ENCODE measurements at places on chromosomes 16 and 17.

DNA sequence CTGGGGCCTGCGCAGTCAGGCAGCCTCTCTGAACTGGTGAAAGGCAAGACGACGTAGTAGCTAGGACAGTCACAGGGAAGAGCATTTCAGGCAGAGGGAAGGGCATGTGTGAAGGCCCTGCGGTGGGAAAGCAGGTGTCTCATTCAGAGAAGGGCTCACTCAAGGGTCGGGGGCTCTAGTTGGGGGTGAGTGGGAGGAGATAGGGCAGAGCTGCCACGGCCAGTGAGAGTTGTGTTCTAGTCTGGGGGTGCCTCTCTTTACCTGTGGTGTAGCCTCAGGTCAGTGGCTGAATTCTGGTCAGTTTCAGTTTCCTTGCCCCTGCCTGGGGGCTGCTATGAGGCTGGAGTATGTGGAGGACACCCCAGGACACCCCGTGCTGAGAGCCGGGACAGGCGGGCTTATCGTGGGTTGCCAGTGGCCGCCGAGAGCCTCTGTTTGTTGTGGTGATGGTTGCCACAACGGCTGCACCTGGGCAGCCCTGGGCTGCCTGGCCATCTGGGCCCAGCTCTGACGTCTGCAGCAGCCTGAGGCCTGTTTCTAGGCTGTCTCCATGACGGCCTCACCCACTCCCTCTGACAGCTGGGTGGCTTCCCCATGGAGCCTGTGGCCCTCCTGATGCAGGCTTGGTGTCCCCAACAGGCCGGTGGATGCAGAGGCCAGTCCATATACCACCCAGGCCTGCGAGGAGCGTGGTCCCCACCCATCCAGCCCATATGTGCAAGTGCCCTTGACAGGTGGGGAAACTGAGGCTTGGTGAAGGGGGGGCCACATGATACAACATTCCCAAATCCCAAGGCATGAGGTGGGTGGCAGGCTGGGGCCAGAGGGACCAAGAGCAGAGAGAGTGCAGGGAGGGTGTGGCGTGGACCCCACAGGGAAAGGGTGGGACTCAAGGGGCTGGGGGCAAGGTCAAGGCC, 10.8 kb downstream of the MAP2K3 start:
- no peaks in the 10 kb centered on the region for H3K27me3 ChIP-seq
- DNase-seq: no peak
- no peak overlapping the region for H3K4me3 ChIP-seq
- H3K36me3 ChIP-seq: peaks cover 10% of the 10 kb centered on the region

DNA sequence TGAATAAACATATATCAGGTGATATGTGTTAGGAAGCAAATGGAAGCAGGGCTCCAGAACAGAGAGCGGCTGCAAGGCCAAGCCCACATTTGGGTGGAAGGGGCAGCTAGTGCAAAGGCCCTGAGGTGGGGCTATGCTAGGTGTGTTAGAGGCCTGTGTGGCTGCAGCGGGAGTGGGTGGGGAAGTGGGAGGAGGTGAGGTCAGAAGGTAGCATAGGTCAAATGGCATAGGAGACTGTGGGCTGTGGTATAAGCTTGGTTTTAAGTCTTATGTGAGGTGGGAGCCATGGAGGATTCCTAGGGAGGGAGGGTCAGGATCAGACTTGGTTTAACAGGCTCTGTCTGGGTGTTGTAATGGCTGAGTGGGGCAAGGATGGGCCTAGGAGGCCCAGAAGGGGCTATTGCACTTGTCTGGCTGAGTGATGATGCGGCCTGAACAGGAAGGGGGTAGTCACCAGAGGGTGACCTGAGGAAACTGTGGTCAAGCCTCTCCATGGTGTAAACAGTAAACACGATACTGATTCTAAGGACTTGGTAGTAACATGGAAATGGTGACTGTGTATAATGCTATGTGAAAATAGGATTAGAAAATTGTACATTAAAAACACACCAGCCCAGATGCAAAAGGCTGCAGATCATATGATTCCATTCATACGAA, 31.1 kb downstream of the RAI1 start:
- H3K27me3 ChIP-seq: no peaks in the 10 kb centered on the region
- peaks cover 16% of the 10 kb centered on the region for H3K36me3 ChIP-seq
- H3K27ac ChIP-seq: no peak overlapping the region
- H3K4me3 ChIP-seq: no peak overlapping the region
- no peak for DNase-seq
- H3K4me1 ChIP-seq: no peaks in the 10 kb centered on the region

DNA sequence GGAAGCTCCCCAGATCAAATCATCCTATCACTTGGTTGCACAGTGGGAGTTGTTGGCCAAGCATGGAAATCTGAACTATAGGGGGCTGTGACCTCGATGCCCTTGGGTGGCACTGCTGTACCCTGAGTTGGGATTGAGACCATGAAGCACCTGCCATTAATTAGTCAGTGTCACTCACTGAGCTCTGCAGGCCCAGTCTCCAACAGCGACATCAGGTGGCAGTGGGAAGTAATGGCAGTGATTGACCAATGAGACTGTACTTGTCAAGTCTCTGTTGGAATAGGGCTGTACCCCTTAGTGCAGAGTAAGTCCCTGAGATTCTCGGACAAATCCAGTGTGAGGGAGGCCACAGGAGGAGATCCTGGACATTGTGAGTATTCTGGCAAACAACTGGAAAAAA, 118.0 kb upstream of the RPL38 start:
- no peak overlapping the region for H3K4me3 ChIP-seq
- no peaks in the 10 kb centered on the region for H3K4me1 ChIP-seq
- H3K36me3 ChIP-seq: no peaks in the 10 kb centered on the region
- H3K27me3 ChIP-seq: peaks cover 26% of the 10 kb centered on the region
- H3K27ac ChIP-seq: no peak overlapping the region

DNA sequence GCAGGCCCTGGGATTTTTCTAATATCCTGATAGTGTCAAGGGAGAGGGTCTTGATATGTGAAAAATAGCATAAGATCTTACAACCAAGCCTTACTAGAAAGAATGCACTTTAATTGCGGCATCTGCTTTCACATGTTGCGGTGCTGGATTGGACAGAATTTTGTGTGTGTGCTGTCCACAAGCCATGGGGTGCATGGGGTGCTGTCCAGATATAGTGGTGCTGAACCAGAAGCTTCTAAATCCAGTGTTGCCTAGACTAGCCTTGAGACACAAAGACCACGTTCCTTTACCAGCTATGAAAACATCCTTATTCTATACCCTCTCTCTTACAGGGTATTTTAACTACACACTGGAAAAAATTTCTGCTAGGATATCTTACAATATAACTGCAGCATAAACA, 244.0 kb downstream of the TMEM114 start:
- no peaks in the 10 kb centered on the region for H3K4me1 ChIP-seq
- no peak overlapping the region for H3K4me3 ChIP-seq
- H3K27me3 ChIP-seq: no peaks in the 10 kb centered on the region
- H3K36me3 ChIP-seq: no peaks in the 10 kb centered on the region

- H3K27ac ChIP-seq: no peak overlapping the region
- H3K4me3 ChIP-seq: no peak overlapping the region
- DNase-seq: no peak
- H3K4me1 ChIP-seq: no peaks in the 10 kb centered on the region
- peaks cover 82% of the 10 kb centered on the region for H3K36me3 ChIP-seq
Measured at GRCh38 chr16:16018705-16019104, 69.3 kb downstream of the ABCC1 start.

- H3K27ac ChIP-seq: no peak overlapping the region
- peaks cover 31% of the 10 kb centered on the region for H3K36me3 ChIP-seq
- H3K27me3 ChIP-seq: no peaks in the 10 kb centered on the region
- peaks cover 44% of the 10 kb centered on the region for H3K4me1 ChIP-seq
- H3K4me3 ChIP-seq: no peak overlapping the region
- no peak for DNase-seq
Measured at GRCh38 chr17:18041776-18042175, 2.6 kb downstream of the GID4 start.

- H3K4me3 ChIP-seq: no peak overlapping the region
- H3K4me1 ChIP-seq: no peaks in the 10 kb centered on the region
- H3K27ac ChIP-seq: no peak overlapping the region
- H3K36me3 ChIP-seq: no peaks in the 10 kb centered on the region
Measured at GRCh38 chr17:55155856-55156560, 108.8 kb upstream of the HLF start.

- H3K27me3 ChIP-seq: no peaks in the 10 kb centered on the region
- no peak overlapping the region for H3K4me3 ChIP-seq
- no peak for DNase-seq
- no peaks in the 10 kb centered on the region for H3K36me3 ChIP-seq
Measured at GRCh38 chr16:23152386-23153178, 3.3 kb upstream of the USP31 start.

DNA sequence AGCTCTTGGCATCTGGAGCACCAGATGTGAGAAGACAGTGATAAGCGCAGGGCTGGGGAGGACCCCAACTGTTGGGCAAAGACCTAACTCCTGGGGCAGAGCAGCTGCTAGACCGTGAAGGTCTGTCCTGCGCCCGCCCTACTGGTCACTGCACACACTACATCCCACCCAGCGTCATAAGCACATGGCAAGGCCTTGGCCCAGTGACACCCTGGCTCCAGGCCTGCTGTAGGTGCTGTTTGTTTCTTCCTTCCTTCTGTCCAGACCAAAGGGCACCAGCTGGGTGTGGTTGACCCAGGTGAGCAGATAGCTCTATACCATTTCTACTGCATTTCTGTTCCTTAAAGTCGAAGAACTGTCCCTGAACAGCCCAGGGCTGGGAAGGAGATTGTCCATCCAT, 6.4 kb downstream of the TRPV3 start:
- H3K36me3 ChIP-seq: no peaks in the 10 kb centered on the region
- H3K4me3 ChIP-seq: no peak overlapping the region
- no peaks in the 10 kb centered on the region for H3K4me1 ChIP-seq
- no peaks in the 10 kb centered on the region for H3K27me3 ChIP-seq

DNA sequence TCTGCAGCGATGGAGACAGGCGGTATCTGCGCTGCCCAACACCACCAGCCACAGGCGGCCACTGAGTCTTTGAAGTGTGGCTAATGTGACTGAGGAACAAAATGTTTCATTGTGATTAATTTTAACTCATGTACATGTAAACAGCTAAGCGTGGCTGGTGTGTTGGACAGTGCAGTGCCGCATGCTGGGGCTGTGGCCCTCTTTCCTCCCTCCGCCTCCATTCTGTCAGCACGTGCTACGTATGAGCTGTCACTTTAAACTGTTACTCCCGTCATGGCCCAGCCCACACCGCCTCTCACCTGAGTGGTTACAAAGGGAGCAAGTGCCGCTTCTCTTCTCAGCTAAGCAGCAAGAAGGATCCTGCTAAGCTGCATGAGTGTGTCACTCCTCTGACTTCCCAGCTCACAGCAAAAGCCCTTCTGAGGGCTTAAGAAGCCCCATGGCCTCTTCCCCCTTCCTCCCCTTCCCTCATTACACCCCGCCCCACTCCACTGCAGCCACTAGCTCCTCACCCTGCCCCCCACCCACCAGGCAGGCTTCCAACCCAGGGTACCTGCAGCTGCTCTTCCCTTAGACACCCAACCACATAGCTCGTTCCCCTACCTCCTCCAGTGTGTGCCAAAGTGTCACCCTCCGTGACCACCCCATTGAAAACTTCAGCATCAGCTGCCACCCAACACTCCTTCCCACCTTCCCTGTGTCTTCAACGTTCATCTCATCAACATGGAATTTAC, 15.0 kb downstream of the HASPIN start:
- no peaks in the 10 kb centered on the region for H3K36me3 ChIP-seq
- peaks cover 46% of the 10 kb centered on the region for H3K4me1 ChIP-seq
- peak overlapping the region; percentile 39 for H3K4me3 ChIP-seq
- H3K27me3 ChIP-seq: no peaks in the 10 kb centered on the region

DNA sequence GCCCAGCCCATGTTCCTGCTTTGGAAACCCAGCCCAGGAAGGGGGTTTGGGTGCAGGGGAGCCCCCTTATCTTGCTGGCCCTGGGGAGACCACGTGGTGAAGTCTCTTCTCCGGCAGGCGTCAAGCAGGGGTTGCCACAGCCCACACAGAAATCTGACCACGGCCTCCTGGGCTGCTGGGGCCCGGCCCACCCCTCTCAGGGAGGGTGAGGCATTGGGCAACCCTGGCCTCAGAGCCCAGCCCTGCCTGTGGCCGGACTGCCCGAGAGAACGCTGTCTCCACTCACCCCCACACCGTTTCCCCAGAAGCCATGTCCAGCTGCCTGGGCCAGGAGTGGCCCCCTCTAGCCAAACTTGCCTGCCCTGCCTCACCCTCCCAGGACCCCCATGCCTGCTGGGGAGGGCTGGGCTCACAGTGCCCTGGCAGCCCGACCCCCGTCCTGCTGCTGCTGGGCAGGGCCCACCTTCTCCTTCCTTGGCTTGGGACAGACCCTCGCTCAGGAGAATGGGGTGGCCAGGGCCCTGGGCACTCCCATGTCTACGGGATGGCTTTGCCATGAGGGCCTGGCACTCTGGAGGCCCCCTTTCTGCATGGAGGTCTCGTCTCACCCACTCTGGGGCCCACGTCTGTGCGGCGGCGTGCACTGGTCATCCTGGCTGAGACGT, 6.7 kb downstream of the RPUSD1 start:
- peaks cover 17% of the 10 kb centered on the region for H3K36me3 ChIP-seq
- no peaks in the 10 kb centered on the region for H3K27me3 ChIP-seq
- H3K4me1 ChIP-seq: peaks cover 2% of the 10 kb centered on the region
- DNase-seq: no peak
- no peak overlapping the region for H3K4me3 ChIP-seq
- no peak overlapping the region for H3K27ac ChIP-seq

- no peak overlapping the region for H3K27ac ChIP-seq
- DNase-seq: no peak
- no peak overlapping the region for H3K4me3 ChIP-seq
- H3K36me3 ChIP-seq: peaks cover 93% of the 10 kb centered on the region
- H3K27me3 ChIP-seq: no peaks in the 10 kb centered on the region
Measured at GRCh38 chr16:28110479-28110878, 47.0 kb upstream of the GSG1L start.

DNA sequence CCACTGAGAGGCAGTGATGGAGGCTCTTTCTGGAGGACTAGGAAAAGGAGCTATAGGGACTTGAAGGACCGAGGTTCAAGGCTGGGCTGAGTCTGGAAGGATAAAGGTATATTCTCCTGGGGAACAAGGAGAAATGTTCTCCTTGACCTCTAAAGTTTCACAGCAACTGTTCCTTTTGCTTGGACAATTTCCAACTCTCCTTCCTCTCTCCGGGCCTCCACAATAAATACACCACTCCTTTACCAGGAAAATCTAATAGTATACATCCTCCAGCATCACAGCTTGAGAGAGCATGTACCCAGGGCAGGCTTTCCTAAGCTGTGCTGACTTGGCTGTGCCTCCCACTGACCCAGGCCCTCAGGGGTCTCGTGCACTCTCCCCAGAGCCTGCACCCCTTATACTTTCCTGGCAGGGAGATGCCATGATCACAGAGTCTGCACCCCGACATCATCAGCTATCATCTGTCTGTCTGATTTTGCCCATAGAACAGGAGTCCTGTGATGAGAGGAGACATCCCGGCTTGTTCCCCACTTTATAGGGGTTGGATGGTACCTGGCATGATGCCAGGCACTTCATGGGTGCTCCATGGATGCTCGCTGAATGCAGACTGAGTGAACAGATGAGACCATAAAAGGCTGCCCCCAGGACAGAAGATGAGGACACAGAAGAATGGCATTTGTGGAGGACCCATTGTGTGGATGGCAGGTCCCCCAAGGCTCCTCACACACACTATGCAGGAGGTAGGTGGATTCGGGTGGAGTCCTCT, 582.6 kb upstream of the CDH5 start:
- H3K27ac ChIP-seq: no peak overlapping the region
- H3K27me3 ChIP-seq: no peaks in the 10 kb centered on the region
- H3K4me3 ChIP-seq: no peak overlapping the region
- H3K36me3 ChIP-seq: no peaks in the 10 kb centered on the region
- H3K4me1 ChIP-seq: no peaks in the 10 kb centered on the region
